ENCODE measurements at places on chromosomes 5 and 9.

DNA sequence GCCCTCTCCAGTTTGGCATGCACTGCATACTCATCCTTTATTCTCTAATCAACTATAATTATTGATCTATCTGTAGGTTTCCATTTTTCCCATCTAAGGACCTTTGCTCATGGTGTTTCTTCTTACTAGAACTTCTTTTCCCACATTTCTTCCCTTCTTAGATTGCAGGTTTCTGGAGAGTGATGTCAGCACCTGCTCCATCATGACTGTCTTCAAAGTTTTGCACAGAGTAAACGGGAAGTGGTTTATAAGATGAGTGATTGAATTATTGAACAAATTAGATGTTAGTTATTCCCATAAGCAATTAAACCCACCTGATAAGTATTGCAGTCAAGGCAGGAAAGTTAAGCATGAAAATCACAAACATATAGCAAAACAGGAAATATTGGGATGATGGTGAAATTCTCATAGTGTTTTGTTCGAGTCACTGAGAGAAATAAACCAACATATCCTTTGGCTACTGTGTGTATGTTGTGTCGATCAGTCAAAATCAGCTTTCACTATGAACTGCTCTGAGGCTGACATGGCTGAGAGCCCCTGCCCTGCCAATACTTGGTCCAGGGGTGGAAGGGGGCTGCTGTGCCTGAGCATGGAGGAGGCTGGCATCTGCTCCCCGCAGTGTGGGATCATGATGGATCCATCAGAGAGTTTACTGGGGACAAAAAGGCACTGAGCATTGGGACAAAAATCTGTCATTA is 45.5 kb upstream of the S1PR3 start:
- DNase-seq = no peak

- peak; percentile 26 for DNase-seq
Measured at GRCh38 chr5:32276173-32276853, 36.4 kb downstream of the MTMR12 start.

DNA sequence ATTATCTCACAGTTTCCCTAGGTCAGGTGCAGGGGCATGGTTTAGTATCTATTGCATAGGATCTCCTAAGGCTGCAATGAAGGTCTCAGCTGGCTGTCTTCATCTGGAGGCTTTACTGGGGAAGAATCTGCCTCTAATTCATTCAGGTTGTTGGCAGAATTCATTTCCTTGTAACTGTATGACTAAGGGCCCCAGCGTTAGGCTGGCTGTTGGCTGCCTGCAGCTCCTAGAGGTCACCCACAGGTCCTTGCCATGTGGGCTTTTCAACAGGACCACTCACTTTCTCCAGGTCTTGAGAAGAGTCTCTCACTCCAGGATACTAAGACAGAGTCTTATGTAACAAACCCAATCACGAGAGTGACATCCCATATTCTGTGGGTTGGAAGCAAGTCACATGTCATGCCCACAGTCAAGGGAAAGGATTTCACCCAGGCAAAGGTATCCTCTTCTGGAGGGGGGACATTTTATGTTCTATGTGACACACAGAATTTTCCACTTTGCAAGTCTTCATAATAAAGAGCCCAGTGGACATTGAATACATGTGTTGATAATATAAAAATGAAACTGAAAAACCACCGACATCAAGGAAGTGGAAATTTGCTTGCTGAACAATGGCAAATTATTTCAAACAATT is 38.2 kb downstream of the HMHB1 start:
- DNase-seq = no peak

GRCh38 chr5:37841203-37841602 is 1.4 kb upstream of the GDNF start:
- no peak for DNase-seq

GRCh38 chr9:77927265-77927664 is 104.3 kb downstream of the GNAQ start:
- DNase-seq = no peak

Data from hepatocyte (in vitro differentiated cells).